ENCODE measurements at places on chromosomes 1 and 21.
A peak's percentile ranks its signal among the peaks of the same experiment; 100 is the strongest.

DNA sequence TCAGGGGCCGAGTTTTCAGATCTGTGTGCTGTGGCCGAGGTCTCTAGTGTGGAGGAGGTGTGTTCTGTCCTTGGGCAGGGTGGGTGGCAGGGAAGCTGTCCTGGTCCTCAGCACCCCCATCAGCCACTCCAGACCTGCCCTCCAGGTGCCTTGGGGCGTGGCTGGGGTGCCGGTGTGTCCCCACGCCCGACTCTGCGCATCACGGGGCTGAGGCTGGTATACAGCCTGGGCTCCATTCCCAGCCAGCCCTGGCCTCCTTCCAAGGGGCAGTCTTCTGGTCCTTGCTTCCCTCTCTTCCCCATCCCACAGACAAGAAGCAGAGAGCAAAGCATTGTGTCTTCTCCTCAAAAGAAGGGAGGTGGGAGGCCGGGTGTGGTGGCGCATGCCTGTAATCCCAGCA is 4.0 kb downstream of the SAMD11 start:
- DNase-seq = no peak

- no peak for DNase-seq
These were observed 23.9 kb downstream of the ITSN1 start for GRCh38 chr21:33666153-33666552.

- DNase-seq = no peak
These were observed 2.4 kb downstream of the TSEN15 start for GRCh38 chr1:184053881-184054280.

GRCh38 chr1:38563942-38564735 is 295.4 kb downstream of the RRAGC start:
- no peak for DNase-seq

GRCh38 chr1:60283690-60284089 is 210.1 kb upstream of the C1orf87 start:
- DNase-seq = peak; percentile 13

DNA sequence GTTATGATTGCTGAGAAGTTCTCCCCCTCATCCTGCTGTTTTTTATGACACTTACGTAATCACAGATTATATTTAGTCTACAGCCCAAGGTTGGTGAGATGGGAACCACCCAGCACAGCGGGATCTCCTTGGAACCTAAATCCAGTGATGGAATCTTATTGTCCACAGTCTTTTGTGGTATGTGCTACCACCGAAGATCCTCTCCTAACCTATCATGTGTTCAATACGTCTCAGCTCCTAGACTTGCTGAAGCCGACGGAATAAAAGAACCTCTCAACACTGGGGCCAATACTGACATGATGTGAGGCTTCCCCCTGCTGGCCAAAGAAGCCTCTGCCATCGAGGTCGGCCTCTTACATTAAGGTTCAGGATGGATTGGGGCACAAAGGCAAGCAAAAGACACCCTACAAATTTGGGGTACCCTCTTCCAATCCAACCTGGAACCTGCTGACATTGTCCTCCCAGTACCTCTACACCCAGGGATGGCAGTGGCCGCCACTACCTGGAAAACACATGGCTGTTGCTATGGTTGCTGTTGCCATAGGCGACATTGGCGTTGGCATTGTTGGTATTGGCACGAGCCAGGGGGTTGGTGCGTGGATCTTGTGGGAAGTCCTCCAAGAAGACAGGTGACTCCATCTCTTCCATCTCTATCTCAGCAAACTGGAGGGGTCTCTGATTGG is 19.4 kb upstream of the KIF21B start:
- peak; percentile 62 for DNase-seq

DNA sequence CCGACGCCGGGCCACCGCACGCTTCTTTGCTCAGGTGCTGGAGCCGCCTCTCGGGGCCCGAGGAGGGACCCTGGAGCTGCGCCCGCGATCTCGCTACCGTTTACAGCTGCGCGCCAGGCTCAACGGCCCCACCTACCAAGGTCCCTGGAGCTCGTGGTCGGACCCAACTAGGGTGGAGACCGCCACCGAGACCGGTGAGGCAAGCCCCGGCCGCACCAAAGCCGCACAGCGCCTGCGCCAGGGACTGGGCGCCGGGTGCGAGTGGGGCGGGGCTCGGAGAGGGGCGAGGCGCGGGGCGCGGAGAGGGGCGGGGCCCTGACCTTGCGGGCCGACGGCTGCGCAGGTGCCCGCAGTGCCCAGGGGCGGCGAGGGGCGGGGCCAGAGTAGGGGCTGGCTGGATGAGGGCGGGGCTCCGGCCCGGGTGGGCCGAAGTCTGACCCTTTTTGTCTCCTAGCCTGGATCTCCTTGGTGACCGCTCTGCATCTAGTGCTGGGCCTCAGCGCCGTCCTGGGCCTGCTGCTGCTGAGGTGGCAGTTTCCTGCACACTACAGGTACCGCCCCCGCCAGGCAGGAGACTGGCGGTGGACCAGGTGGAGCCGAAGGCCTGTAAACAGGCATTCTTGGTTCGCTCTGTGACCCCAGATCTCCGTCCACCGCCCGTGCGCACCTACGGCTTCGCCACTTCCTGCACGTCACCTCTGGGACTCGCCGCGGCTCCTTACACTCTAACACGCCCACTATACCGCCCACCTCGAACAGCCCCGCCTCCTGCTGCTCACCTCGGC is 9.8 kb upstream of the CDC20 start:
- peak; percentile 67 for DNase-seq

DNA sequence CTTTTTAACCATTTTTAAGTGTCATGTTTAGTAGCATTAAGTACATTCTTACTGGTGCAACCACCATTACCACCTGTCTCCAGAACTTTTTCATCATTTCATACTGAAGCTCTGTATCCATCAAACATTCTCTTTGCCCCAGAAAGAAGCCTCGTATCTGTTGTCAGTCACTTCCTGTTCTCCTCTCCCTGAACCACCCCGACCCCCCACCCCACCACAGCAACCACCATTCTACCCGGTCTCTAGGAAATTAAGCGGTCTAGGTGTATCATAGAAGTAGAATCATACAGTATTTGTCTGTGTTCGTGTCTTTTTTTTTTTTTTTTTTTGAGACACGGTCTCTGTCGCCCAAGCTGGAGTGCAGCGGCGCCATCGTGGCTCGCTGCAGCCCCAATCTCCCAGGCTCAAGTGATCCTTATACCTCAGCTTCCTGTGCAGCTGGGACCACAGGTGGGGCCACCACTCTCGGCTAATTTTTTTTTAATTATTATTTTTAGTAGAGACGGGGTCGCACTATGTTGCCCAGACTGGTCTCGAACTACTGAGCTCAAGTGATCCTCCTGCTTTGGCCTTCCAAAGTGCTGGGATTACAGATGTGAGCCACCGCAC is 23.7 kb upstream of the EPHA8 start:
- no peak for DNase-seq

DNA sequence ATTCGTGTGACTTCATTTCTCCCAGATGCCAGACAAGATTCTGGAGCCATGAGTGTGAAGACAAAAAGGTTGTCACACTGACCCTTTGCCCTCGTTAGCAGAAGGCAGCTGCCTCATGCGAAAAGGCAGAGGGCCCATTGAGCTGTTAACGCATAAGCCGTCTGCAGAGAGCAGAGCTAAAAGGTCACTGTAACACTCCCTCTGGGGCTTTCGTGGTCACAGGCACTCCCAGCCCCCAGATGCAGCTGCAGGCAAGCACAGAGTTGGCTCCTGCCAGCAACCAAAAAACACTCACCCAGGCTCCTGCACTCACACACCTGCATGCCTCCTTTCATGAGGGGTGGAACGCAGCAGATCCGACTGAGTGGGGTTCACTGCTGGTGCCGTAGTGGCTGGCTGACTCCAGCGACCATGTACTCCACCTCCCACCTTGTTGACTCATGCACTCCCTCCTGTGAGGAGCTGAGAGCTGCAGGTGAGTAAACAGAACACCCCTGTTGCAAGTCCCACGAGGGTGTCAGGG is 287.5 kb downstream of the SMYD3 start:
- peak; percentile 29 for DNase-seq
